Activated effector memory CD4-positive, alpha-beta T cell treated with anti-CD3 and anti-CD28 coated beads, Interleukin-2, amount 50 U/mL, for 16 hours (primary cell): ENCODE measurements at places on chromosomes 4 and X.
A peak's percentile ranks its signal among the peaks of the same experiment; 100 is the strongest.

DNA sequence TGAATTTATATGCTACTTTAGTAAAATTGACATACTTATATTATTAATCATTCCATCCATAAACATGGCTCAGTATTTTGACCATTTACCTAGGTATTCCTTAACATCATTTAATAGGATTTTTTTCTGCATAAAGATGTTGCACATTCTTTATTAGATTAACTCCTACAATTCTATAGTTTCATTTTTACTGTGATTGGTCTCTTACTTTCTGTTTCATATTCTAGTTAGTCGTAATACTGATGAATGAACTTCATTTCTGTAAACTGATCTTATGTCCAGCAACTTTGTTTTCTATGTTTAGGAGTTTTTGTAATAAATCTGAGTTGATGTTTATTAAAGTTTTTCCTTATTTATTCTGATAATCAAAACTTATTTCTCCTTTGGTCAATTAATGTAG is 278.2 kb upstream of the CXXC4 start:
- no peak for DNase-seq

- no peak for DNase-seq
Measured at GRCh38 chrX:129808158-129808828, 28.5 kb downstream of the SASH3 start.

- no peak for DNase-seq
Measured at GRCh38 chrX:130851569-130851968, 51.4 kb downstream of the ENOX2 start.

DNA sequence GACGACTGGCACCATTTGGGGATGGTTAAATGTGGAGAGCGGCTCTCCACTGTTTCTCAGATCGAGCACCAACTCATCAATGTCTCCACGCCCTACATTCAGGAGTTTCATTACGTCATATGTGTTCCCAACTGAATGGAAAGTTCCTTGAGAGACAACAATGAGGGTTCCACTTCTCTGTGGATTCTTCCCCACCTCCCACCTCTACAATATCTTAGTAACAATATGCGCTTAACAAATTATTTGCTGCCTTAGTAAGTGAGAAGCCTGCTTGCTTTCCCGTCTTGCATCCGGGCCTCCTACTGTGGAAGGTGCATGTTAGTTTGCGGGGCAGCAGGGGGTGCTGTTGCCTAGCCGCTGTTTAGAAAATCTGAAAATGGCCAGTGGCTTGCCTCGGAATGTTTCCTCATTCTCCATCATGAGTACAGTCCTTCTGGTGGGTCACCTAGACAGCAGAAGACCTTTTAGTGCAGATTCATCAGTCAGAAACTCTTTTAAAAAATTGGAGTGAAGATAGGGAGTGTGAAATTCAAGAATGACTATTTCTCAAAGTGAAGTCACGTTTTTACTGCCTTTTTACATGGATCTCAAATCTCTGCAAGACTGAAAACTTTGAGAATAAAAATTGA is 55.7 kb downstream of the PHOX2B start:
- DNase-seq: peak; percentile 68

DNA sequence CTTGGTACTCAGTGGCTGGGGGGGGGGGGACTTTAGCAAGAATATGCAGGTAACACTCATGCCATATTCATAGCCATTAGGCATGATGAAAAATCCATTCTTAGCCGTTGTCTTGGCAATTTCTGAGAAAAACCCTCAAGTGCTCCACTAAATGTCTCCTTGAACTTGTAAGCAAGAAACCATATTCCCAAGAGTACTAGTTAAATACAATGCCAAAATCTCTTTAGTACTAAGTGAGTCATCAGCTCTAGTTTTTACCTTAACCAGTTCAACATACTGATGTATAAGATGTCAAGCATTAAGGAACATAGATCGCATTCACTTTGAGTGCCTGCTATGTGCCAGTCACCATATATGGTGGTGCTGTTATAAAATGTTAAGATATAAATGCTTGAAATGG is 27.5 kb downstream of the UBE2D3 start:
- no peak for DNase-seq

DNA sequence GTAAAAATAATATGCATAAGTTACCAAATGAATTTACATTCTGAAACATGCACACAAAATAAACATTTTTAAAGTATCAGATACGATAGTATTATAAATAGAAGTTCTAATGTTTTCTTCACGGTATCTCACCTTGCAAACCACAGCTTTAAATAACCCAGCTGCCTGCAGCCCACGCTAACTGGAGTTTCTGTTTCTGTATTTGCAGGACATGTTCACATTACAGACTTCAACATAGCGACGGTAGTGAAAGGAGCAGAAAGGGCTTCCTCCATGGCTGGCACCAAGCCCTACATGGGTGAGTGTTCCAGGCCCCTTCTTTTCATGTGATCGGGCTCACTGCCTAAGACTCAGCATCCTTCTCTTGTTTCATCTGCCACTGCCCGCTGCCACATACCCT is 291.7 kb downstream of the EVC2 start:
- no peak for DNase-seq

DNA sequence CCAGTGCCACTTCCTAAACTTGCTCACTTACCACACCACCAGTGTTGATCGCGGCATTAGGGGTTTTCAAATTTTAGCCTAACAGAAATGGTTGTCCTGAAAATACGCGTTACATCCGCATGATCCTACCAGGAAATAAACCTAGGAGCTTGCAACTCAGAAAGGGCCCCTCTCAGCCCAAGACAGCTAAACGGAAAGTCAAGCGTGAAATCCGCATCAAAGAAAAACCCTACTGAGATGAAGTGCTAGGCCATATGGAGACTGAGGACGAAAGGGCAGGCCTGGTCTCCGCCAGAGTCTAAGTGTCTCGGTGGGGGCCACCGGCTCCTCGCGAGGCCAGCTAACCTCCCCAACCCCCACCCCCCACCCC is 626 bp downstream of the YTHDC1 start:
- no peak for DNase-seq

DNA sequence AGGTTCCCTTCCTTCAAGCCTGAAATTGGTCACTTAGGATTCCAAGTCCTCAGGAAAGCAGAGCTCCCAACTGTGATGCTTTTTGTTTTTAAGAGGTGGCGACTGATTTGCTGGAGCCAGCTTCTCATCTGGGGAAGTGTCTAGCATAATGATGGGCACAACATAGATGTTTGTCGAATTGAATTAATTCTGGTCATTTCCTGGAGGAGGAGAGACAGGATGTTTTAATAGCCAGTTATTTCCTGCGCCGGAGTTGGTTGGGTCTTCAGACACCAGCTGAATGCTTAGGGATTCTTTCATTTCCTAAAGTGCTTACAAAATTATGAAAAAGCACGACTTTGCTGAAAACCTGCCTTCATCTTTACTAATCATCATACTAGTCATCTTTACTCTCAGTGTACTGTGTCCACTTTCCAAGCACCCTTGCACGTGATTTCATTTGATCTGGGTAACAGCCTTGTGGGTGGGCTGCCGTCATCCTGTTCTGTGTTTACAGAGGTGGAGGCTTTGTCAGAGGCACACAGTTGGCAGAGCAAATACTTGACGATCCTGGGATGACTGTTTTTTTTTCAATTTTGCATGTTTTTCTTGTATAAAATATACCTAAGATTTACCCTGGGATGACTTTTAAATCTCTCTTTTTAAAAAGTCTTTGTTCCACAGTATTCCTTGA is 49.5 kb downstream of the RGS12 start:
- no peak for DNase-seq

- no peak for DNase-seq
Measured at GRCh38 chr4:30610361-30610760, 109.8 kb upstream of the PCDH7 start.

GRCh38 chr4:88457307-88458103 is 586 bp downstream of the HERC5 start:
- peak; percentile 82 for DNase-seq

DNA sequence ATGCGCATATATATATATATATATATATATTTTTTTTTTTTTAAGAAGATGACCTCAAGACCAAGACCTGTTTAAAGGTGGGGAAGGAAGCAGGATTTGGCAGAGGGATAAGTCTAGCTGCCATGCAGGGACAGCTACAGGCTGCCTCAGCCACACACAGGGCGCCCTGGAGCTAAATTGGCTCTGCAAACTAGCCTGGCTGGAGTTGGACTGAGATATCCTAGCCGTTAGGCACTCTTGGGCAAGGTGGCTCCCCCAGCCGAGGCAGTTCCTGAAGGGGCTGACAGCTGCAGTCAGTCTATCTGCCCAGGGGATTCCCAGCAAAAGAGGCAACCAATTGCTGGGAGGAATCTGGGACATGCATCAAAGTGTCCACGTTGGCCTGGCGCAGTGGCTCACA is 21.9 kb downstream of the TRIML1 start:
- no peak for DNase-seq

DNA sequence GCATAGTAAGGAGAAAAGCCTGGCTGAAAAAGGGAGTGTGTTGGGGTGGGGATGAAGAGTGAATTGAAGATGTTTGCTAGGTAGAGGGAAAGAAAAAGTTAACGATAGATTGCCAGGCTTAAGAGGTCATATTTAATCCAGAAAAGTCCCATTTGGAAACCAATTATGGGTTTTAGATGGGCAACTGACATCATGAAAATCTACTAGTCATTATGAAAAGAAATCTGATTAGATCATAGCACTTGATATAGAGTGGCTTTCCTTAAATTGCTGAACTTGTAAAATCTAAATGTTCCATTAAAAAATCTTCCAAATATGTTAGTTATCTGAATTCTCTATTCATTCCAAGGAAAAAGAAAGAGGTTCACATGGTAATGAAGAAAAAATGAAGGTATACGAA is 37.5 kb upstream of the IL21 start:
- DNase-seq: no peak

GRCh38 chr4:143383005-143383574 is 46.4 kb downstream of the GAB1 start:
- DNase-seq: no peak

DNA sequence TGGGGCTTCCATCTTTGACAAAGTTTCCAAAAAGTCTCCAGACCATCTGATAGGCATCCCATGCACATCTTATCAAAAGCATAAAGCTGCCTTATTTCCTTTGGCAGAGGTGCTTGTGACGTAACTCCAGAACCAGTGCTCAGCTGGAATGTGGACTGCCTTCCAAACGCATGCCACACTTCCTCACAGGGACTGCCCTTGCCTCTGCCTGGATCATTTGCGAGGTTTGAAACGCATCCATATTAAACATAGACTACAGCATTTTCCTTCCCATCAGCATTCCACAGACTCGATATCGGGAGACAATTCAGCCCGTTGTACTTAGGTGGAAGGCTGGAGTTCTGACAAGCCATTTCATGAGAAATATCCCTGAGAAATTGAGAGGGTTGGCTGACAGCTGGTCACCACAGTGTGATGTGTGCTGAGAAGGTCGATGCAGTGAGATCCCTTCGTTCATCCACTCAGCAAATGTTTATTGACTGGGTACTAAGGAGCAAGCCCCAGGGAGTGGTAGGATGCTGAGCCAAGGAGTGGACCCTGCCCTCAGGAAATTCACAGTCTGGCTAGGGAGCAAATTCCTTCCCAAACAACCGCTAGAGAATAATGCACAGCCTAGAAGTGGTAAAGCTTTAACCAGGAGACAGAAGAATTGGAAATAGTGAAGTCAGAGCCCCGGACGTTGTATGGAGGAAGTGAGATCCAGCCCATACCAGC is 376.0 kb downstream of the BCOR start:
- DNase-seq: no peak

DNA sequence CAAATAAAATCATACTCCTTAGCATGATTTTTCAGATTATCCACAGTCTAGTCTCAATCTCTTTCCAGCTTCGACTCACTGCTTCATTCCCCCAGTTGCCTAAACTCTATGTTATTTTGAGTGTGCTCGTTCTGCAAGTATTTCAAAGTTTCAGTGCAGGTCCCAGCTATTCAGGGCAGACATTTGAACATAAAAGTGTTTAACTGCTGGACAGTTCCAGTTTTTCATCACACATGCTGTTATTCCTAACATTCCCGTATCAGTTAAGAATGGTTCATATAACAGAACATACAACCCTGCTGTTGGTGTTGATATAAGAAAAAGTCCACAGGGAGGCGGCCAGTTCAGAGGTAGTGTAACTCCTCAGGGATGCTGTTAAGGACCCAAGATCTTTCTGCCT is 113.3 kb downstream of the SLIT2 start:
- no peak for DNase-seq

- no peak for DNase-seq
Measured at GRCh38 chr4:35463251-35463952, 780.9 kb downstream of the ARAP2 start.

DNA sequence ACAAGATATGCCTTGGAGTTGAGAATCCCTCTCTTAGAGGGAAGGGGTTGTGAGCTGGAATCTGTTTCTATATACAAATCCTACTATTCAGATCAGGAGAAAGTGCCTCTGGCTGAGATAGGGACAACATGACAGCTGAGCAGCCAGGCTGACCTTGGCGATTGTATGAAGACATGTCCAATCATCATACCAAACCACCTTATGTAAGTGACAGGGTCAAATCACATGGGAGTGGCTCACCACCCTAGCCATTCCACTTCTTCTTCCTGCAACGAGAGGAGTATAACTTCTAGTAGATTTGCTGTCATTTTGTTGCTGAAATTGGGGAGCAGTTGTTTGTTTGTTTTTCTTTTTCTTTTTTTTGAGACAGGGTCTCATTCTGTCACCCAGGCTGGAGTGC is 48.3 kb upstream of the TMEM150C start:
- no peak for DNase-seq

- peak; percentile 65 for DNase-seq
Measured at GRCh38 chr4:5865896-5866599, 26.8 kb downstream of the CRMP1 start.
